ENCODE measurements at places on chromosomes 3 and 15.

GRCh38 chr3:17140670-17141505 is 256.1 kb downstream of the PLCL2 start:
- DNase-seq = no peak

GRCh38 chr3:102415553-102415952 is 19.3 kb upstream of the ZPLD1 start:
- no peak for DNase-seq

DNA sequence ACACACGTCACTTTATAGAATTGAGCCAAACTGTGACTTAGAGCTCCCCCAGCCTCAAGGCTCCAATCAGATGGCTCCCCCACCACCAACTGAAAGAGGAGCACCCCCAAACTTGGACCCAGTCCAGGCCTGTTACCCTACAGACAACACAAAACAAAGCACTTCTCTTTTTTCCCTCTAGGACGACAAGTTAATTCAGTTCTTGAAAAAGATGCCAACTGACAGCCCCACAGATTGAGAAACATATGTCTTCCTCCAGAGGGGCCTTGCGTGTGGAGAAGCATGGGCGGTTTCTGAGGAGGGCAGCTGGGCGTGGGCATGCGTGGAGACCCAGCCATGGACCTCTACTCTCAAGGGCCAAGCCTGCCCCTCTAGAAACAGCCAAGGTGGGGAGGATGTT is 229.5 kb downstream of the SHQ1 start:
- no peak for DNase-seq

GRCh38 chr3:16061491-16061890 is 113.0 kb upstream of the GALNT15 start:
- DNase-seq = no peak

- DNase-seq = no peak
Observed at GRCh38 chr15:92809880-92810361, 90.2 kb upstream of the CHD2 start.

- no peak for DNase-seq
Observed at GRCh38 chr3:123700791-123701722, 116.2 kb upstream of the HACD2 start.

- DNase-seq = no peak
Observed at GRCh38 chr15:38050529-38051448, 116.3 kb downstream of the TMCO5A start.

DNA sequence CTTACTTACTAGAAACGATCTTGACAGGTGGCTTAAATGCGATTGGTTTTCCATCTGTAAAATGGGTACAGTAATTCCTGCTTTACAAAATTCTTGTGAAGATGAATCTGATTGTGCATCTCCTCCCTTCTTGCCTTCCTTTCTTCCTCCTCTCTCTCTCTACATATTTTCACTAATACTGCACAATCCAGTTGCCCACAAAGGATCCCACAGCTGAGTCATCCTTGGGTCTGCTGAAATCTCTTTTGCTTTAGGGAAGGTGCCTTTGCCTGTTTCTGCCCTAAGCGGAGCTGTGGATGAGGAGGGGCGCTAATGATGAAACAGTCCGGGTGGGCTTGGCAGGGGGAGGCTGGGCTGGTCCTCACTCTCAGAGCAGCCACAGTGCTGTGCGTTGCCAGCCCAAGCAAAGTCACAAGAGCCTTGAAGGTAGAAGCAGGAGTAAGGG is 46.1 kb downstream of the AMOTL2 start:
- no peak for DNase-seq

GRCh38 chr15:90459368-90459767 is 70.4 kb upstream of the CRTC3 start:
- no peak for DNase-seq

DNA sequence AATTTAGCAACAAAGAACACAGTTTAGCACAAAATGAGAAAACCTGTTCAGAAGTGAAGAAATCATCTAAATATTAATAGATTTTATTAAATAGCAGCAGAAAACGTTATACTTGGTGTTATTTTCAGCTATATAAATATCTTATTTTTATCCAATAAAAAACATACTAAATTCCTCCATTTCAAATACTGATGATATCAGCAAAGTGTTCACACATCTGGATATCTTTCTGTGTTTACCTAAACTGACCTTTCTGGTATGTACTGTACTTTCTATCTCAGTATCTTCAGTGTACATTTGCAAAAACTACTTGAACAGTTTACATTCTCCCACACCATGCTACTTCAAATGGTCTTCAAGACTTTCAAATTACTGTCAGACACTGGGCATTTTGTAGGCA is 179.9 kb downstream of the ZBTB20 start:
- no peak for DNase-seq

DNA sequence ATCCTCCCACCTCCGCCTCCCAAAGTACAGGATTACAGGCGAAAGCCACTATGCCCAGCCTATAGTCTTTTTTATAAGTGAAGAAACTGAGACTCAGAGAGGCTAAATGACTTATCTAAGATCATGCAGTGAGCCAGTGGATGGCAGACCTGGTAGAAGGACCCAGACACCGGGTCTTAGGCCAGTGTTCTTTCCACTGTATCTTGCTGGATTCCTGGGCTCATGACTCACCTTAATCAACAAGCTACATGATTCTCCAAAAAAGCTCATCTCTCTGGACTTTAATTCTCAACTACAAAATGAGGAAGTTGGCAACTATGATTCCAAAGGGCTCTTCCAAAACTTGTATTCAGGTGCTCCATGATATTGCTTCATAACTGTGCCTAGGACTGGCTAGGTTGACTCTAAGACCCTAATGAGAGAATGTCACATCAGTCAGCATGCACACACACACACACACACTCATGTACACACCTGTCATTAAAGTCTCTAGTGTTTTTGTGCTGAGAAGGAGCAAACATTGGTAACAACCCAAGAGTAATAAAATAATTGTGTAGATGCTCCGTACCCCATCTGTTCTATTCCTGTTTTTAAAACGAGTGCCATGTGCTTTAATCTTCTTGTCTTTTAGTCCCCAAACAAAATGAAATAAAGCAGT is 89.7 kb upstream of the SLC4A7 start:
- no peak for DNase-seq

DNA sequence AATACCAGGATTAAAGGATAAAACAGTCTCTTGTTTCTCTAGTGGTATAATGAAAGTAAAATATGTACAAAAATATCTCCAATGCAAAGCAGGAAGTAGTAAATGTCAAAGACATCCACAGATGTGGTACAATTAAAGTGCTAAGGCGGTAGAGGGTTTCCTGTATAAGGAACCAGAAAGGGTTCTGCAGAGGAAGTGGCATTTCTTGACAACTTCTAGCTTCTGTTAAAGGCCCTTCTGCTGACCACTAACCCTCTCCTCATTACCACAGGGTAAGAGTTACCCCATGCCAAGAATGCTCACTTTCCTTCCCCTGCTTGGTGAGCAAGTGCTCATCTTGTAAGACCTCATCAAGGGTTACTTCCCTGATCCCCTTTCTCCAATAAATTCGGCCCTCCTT is 883.6 kb upstream of the NR2F2 start:
- DNase-seq = no peak

- DNase-seq = no peak
Observed at GRCh38 chr3:170189398-170190256, 8.1 kb upstream of the PHC3 start.

GRCh38 chr3:40382617-40382979 is 4.4 kb upstream of the ENTPD3 start:
- no peak for DNase-seq

DNA sequence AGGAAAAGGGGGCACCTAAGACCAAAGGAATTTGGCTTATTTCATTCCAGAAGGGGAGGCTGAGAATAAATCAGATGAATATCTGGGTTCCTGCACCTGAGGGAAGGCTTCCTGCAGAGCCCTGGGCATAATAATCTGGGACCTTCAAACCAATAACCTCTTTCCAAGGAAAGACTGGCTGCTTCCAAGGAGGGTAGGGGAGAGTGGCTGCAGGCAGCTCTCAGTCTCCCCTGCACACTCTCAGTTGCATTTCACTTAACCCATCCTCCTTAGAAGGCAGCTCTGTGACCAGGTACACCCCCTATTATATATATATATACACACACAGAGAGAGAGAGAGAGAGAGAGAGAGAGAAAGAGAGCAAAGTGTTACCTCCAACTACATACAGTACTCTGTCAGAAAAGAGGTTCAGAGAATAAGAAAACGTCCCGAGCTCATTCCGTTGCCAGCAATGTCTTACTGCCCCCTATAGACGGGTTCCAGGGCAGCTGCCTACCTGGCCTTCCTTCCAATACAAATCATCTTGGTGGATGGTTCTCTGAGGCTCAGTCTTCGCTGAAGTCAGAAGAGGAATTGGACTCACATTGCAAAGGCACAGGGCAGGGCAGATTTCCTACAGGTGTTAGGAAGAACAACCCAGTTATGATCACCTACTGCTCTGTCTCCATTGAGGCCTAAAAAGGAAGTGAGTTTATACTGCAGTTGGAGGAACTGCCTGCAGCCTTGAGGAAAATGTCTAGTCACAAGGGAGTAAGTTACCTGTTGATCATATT is 26.1 kb downstream of the CAPN3 start:
- DNase-seq = peak; percentile 5

GRCh38 chr3:161108840-161109239 is 3.7 kb upstream of the B3GALNT1 start:
- no peak for DNase-seq

DNA sequence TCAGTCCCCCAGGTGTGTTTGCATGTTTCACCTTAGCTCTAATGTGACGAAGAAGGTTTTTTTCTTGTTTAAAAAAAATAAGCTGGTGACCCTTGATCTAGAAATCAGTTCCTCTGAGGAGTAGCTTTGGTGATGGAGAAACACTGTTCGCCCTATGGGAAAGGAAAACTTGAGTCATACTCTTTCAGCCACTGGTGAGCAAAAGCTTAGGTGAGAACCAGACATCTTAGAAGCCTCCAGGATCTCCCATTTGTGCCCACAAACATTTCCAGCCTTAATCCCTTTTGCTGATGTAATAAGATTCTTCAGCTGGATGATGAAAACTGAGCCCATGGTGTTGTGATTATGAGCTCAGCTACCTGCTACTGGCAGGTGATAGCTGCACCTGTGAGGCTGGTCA is 37.8 kb downstream of the SLC27A2 start:
- DNase-seq = no peak
